ENCODE measurements at places on chromosomes 5 and 9.

DNA sequence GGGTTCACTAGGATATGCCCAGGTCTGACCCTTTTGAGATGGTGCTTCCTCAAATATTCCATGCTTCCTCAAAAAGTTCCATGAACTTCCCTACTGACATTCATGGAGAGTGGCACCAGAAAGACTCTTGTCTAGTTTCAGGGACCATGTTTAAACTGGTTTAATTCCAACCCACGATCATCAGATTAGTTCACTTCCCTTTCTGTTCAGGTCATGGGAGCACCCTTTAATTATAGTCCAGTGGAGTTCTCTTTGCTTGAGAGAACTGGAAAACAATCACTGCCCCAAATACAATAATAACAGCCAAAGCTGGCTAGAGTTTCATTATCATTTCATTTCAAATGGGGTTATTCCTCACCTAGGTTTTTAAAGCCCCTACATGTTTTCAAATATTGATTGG, 9.7 kb upstream of the ERBIN start:
- no peak for DNase-seq

GRCh38 chr9:77588271-77588937, 59.7 kb downstream of the GNA14 start:
- no peak for DNase-seq

GRCh38 chr5:133147815-133148567, 96.2 kb downstream of the HSPA4 start:
- DNase-seq, result no peak

- no peak for DNase-seq
Observed at GRCh38 chr9:116901260-116901659, 214.2 kb downstream of the TRIM32 start.

- DNase-seq, result no peak
Observed at GRCh38 chr9:97851446-97851883, 1.6 kb upstream of the FOXE1 start.

- DNase-seq, result no peak
Observed at GRCh38 chr5:131381021-131381420, 117.2 kb downstream of the CDC42SE2 start.

- peak; percentile 55 for DNase-seq
Observed at GRCh38 chr9:133101356-133102189, 19.5 kb downstream of the RALGDS start.

DNA sequence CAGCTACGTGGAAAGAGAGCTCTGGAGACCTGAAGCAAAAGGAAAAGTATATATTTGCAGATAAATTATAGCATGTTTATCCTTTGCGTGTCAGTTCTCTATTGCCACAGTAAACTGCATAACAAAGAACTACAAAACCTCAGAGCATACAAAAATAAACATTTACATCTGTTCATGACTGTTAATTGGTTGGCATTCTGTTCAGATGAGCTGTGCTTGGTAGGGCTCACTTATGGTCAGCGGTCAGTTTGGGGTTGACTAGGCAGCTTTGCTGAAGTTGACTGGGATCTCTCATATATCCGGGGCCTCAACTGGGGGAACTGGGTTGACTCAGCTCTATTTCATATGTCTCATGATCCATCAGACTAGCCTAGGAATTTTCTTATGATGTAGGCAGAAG, 257.7 kb downstream of the TLE1 start:
- DNase-seq, result no peak

DNA sequence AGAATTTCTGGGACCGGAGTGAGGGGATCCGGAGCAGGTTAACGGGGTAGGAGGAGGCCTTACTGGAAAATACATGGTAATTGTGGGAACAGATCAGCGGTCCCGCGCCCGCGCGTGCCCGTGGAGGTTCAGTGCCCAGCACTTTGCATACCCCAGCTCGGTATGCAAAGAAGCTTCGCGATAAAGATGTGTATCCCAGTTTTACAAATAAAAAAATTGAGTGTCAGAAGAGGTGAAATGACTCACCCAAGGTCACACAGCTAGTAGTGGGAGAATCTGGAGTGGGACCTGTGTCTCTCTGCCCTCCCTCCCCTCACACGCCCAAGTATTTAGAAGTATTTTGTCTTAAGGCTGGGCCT, 967 bp downstream of the NEURL1B start:
- no peak for DNase-seq

DNA sequence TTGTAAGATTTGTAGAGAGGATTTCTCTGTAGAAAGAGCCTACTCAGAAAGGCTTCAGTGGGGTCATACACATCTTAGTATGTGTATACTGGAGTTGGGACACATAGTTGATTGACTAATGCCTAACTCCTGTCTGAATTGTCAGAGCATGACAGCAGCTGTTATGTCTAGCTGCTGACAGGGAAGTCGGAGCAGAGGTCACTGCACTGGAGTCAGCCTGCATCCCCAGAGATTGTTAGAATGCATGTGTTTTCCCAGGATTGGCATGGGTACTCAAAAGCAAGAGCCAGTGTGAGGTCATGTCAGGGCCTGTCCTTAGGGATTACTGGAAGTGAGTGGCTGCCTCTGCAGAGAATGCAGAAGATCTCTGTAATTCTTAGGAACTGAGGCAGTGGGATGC, 82.7 kb downstream of the ITGA1 start:
- no peak for DNase-seq

DNA sequence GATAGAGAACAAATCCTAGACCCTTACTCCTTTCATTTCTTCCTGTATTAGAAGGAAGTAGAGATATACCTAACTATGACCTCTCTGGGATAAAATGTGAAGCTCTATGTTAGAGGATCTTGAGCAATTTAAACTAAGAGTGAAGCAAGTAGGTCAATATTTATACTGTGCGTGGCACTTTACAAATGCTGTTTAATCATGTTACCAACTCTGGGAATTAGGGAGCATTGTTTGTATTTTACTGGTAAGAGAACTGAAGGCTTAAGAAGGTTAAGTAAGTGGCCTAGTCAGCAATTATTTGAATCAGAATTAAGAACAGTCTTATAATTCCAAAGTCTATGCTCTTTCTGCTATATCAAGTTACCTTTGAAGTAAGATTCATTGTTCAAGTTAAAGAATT, 12.0 kb downstream of the TNC start:
- DNase-seq, result no peak

GRCh38 chr5:150339165-150339564, 18.3 kb upstream of the TCOF1 start:
- no peak for DNase-seq

GRCh38 chr9:113886466-113886865, 10.4 kb downstream of the ZNF618 start:
- no peak for DNase-seq

DNA sequence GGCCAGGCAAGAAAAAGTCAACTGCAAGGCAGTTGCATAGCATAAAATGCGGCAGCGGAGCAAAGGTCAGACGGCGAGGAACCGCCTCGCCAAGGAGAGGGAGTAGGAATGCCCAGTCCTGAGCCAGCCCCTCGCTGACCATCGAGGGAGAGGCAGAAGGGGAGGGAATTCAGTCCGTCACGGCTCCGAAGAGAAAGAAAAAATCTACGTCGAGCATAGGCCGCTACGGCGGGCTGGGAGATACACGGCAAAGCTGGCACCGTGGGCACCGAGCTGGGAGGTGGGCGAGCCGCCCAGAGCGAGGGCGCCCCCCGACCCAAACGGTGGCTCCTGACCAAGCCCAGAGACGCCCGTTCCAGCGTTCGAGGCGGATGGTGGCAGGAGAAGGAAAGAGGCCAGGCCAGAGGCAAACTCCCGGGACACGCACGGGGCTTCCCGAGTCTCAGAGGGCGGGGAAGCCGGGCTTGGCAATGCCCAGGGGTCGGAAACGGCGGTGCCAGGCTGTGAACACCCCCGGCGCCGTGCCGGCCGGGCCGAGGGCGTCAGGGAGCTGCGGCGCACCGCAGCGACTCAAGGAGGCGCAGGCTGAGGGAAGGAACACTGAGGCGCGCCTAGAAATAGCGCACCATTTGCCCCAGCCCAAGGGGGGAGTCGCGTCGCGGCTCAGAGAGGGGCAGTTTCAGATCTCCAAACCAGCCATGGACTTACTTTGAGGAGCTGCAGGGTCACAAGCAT, 518 bp downstream of the SPRY4 start:
- DNase-seq, result no peak

DNA sequence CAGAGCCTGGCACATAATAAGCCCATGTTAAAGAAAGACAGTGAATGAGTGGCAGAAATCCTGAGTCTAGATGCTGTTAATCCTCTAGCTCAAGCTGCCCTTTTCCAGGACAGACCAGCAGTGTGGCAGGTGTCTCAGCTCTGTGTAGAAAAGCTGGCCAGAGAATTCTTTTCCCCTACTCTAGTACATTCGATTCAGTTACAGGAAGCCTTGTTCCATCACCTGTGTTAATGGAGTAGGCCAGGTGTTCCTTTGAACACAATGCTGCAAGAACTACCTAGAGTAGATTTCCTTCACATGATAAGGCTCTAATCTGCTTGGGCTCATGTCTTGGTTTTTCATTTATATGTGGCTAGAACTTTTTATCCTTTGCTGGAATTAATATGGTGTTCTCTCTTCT, 52.5 kb downstream of the NUP214 start:
- DNase-seq, result no peak

GRCh38 chr5:135533794-135534193, 2.0 kb downstream of the NEUROG1 start:
- DNase-seq, result no peak

DNA sequence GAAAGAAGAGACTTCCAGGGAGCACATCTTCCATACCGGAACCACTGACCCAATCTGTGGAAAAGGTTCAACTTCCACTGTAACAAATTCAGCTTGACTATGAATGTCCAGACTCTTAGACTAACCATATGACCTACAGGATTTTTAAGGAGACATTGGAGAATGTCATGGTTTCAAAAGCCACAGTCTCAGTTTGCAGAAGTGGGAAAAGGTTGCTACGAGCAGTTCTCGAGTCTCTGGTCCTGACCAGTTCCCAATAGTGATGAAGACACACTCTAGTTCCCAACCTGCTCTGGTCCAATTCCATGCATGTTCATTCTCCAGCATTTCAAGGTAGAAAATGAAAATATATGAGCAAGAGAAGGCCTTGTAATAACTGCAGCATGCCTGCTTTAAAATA, 158.0 kb downstream of the MAPKAP1 start:
- no peak for DNase-seq

- DNase-seq, result peak; percentile 73
Observed at GRCh38 chr5:127072861-127073846, at the start of gene C5orf63. Gene C5orf63, minus strand, starts transcription at chr5:127073502. Its CDS starts 14,507 bp downstream, at chr5:127058995.

GRCh38 chr9:80797831-80798688, 891.3 kb downstream of the TLE1 start:
- DNase-seq, result no peak

GRCh38 chr9:132896264-132896663, 17.6 kb downstream of the SPACA9 start:
- DNase-seq, result no peak

DNA sequence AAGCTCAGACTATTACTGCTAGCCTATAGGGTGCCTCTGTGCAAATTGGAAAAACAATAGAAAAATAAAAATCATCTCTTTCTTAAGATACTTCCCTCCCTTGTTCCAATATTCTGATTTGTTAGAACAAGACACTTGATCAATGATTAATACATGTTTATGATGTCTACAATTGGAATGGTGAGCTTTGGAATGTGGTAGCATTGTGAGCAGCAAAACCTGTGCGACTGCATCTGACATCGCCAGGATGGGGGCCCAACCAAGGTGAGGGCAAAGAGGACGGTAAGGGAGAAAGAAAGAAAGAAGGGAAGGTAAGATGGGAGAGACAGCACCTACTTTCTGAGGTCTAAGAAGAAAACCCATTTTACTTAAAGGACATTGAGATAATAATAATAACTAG, 183.0 kb upstream of the TRIM32 start:
- no peak for DNase-seq

- DNase-seq, result no peak
Observed at GRCh38 chr5:118551716-118552115, 436.6 kb downstream of the DTWD2 start.

GRCh38 chr5:53575101-53575500, 14.7 kb downstream of the NDUFS4 start:
- no peak for DNase-seq

DNA sequence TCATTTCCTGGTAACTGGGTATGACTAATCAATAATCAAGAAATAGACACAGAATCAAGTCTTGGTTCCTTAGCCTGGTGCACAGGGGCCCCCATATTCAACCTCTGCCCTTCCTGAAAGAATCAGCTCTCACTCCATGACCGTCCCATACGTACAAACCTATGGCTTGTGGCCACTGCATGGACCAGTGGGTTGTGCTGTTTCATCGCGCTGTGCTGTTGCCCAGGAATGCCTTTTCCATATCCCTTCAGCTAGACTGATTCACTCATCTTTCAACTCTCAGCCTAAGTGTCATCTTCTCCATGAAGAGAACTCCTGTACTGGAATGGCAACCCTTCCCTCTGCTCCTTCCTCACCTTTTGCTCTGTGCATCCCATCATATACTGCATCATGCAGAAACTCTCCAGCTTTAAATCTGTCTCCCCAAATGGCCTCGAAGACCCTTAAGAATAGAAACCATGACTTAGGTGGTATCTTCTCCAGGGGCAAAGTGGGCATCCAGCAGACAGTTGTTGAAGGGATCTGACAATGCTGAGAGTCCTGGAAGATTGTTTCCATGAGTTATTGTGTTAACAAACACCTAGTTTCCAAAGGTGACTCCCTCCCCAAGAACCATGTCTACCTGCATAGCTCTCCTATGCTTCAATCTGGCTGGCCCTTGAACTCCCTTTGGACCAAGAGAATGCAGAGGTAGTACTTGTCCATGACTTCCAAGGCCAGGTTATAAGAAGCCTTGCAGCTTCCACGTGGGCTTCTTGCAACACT, 180.8 kb downstream of the ACTL7B start:
- DNase-seq, result no peak

DNA sequence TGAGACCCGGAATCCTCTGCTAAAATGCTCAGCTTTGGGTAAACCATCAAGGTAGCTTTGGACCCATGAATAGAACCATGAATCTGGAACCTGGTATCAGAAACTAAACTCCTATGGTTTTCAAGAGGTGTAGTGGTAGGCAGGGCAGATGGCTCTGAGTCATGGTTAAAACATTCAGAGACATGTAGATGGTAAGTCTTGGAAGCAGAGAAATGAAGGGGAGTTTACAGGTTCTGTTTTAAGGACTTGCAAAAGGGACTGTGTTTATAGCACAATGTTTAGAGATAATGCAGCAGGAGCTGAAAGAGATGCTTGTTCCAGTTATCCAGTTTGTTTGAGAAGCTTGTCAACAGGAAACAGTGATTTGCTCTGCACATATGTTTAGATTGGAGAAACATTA, 36.0 kb upstream of the FBN2 start:
- DNase-seq, result no peak

DNA sequence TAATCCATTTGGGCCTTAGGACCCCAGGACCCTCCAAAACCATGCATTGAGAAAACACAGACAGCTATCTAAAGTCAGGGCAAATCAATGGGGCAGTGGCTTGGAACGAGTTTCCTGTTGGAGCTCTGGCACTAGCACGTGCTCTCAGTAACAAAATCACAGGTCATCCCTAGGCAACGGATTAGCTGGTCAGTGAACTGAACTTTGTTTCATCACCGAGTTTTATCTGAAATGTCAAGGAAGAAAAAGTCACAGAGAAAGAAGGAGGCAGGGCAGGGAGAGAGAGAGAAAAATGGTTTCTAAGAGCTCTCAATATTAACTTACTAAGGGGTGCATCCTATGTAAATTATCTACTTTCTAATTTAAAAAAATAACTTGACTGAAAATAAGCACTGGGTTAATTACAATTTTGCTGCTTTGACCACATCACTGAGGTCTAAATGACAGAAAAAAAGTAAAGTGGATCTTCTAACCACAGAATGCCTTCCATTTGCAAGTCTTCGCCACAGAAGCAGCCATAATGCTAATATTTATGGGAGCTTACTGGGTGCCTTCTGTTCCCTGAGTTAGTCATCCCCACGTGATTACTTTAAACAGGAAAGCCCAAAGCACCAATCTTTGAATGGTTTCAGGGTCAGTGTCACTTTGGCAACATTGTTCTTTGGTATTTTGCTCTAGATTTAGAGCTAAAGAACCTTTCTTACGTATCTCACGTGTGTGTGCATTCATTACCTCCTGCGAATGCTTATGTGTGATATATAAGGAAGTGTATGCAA, 503.9 kb downstream of the RASEF start:
- no peak for DNase-seq

All from RWPE2 (cell line).